ENCODE measurements at places on chromosomes 16 and 17.

- DNase-seq, result no peak
Measured at GRCh38 chr17:66751771-66752170, 83.1 kb upstream of the CACNG5 start.

DNA sequence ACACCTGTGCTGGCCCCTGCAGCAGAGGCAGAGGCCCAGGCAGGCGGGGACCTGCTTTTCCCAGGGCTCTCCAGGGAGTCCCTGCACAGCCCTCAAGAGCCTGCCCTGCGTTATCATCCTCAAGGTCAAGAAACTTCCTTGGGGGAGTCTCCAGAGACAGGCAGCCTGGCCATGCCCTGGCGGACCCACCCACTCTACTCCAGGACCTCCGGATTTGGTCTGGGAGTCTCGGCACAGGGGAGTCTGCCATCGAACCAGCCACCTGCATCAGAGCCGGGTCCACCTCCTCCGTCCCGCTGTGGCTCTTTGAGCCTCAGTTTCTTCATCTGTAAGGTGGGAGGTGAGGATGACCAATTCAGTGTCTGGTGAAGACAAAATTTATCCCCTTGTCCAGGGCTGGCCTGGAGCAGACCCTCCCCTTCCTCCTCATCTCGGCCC is 75.3 kb upstream of the TNRC6C start:
- no peak for DNase-seq

DNA sequence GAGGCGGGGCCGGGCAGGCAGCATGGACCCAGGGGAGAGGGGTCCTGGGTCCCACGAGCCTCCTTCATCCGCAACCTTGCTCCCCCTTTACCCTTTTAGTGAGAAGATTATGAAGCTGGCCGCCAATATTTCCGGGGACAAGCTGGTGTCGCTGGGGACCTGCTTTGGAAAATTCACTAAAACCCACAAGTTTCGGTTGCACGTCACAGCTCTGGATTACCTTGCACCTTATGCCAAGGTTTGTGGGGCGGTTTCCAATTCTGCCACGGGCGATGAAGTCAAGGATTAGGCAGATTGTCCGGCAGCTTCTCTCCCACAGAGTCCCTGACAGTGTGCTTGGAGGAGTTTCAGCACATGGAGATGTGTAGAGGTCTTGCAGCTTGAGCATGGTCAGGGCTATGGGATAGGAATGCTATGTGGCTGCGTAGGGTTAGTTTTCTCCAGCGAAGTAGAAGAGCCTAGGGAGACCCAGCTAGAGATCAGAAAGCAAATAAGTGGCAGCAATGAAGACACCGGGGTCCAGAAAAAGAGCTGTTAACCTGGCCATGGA is 598 bp downstream of the NIP7 start:
- DNase-seq, result no peak

DNA sequence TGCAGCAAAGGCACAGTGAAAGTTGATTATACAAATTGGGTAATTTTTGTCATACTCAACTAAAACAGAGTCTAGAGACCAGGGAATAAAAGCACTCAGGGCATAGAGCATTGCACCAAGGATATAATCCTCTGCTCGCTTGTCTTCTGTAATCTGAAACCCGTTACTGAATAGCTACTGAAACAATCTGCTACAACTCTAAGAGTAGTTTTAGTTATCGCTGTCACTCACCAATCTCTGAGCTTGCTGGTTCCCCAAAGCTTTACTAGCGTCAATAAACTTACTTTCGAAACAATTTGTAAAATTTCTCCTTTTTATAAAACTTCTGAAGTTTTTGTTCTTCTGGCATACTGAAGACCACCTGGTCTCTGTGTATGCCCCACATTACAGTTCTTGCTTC is 22.9 kb upstream of the SLC35G3 start:
- DNase-seq, result no peak

DNA sequence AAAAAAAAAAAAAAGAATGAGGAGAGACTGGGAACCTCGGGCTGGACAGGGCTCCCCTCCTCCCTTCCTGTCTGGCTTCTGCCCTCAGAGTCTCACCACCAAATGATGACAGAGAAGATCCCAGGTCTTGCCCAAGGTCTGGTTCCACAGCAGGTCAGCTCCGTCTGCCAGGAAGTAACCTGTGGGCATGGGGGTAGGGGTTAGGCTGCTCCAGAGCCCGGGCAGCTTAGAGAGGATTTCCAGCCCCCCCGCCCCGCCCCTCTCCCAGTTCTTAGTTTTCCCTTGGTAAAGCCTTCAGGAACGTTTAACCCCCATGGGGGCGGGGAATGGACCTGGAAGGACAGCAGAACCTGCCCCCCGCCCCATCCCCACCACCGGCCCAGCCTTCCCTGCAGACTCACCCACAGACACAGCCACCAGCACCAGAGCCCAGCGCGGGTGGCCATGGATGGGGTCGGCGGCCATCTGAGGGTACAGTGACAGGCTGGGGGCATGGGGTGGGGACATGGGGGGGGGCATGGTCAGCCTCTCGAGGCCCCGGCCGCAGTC is 700 bp downstream of the TLCD2 start:
- DNase-seq, result no peak

DNA sequence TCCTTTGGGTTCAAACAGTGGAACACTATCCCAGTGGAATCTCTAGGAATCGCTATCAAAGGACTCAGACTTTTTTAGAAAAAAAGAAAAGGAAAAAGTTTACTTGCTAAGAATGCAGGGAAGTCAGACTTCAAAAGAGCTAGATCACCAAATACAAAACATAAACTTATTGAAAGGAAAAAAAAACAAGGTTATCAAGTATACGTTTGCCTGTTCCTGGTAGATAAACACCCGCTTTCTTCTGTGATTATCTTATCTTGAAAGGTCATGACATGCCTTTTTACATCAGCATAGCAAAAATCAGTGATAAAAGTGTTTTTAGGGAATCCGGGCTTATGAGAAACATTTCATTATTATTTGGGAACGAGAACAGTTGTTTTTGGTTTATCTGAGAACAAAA is 129.3 kb upstream of the TMEM97 start:
- DNase-seq, result no peak

DNA sequence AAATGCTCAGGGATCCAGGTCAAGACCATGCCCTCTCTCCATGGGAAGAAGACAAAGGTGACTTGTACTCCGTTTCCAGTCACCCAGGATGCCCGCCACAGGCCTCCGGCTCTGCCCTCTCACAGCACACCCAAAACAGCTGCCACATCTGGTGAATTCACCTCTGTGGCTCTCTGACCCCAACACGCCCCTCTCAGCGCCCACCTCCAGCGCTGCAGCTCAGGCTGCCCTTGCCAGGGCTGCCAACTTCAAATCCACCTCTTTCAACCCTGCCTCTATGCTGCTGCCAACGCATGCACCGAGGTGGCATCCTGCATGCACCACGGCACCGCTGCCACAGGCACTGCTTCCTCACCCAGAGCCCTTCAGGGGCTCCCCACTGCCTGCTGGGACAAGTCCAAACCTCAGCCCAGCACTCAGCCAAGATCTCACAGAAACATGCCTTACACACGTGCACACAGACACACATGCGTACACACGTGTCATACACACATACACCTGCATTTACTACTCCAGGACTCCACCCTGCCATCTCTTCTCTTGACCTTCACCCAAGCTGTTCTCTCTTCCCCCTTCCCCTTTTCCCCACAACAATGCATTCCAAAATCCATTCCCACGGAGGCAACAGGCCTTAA is 7.5 kb downstream of the HID1 start:
- no peak for DNase-seq

GRCh38 chr17:8555062-8555461 is 75.5 kb downstream of the MYH10 start:
- DNase-seq, result no peak

DNA sequence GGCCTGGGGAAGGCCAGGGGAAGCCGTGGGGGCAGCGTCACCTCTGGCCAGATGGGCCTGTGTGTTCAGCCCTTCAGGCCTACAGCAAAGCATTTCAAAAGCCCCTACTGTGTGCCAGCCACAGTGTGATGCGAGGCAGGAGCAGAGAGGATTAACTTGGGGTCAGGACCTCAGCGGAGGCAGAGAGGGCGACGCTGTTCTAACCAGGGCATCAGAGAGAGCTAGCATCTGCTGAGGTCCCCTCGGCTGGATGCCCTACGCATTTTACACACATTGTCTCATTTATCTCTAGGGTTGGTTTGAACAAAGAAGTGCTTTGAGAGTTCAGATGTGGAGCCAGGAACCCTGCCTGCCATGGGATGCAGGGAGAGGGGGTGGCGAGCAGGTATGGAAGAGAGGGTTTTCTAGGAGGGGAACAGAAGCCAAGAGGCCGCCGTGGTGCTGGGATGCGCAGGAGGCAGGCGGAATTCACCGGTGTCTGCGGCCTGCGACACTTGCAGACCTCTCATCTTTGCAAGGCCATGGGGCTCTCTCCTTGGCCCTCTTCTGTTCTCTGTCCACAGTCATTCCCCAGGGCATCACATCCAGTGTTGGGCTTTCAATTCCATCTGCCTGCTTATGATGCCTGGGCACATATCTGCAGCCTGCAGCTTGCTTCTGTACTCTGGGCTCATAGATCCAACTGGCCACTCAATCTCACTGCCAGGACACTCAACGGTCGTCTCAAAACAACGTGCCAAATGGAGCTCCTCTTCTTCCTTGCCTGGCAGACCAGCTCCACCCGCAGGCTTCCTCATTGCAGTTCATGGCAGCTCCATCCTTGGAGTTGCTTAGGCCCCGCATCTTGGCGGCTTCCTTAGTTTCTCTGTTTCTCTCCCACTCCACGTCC is 8.1 kb upstream of the NKD1 start:
- DNase-seq, result no peak

DNA sequence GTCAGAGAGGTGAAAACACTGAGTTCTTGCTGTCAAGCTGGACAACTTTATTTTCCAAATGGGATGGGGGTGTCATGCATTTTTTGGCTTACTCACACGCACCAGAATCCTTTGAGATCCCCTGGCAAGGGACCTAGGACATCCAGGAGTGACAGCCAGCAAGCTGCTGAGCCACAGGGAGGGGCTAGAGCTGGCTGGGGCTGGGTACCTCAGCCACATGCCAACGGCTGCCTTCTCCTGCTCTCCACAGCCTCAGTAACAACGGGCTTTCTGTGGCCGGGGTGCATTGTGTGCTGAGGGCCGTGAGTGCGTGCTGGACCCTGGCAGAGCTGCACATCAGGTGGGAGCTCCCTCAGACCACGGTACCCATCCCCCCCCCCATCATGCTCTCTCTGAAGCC is 47.6 kb downstream of the NLRC5 start:
- no peak for DNase-seq

DNA sequence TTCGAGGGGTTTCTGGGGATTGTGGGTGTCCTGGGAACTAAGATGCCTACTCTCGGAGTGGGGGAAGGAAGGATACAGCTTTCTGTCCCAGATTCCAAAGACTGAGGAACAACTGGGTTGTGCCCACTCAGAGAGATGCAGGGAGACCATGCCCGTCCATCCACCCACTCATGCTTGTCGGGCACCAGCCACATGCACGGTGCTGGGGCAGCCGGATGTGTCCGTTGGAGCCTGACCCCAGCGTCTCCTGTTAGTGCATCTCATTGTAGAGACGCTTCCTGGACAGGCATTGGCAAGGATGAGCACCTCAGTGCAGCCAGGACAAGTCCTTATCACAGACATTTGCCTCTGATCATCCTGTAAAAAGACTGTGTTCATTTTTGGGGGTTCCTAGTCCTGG is 58.1 kb downstream of the METRNL start:
- no peak for DNase-seq

- DNase-seq, result no peak
Measured at GRCh38 chr17:59439741-59440211, 108.3 kb downstream of the YPEL2 start.

DNA sequence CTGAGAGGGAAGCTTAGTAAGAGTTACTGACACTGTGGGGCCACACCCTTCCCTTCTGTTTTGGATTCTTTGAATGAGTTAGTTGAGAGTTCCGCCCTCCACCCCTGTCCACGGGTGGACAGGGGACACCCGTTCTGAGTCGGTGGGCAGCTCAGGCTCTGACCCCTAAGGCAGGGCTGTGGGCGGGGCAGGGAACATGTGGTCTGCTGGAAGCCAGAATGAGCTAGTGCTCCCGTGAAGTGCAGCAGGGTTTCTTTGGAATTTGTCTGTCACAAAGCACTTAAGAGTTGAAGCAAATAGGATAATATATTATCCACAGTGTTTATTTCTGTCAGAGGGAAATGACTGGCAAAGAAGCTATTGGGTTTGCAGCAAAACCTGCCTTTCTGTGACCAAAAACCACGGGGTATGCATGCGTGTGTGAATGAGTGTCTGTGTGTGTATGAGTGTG is 90.1 kb downstream of the CLEC16A start:
- no peak for DNase-seq

- DNase-seq, result no peak
Measured at GRCh38 chr17:37017404-37017803, 68.7 kb downstream of the AATF start.

DNA sequence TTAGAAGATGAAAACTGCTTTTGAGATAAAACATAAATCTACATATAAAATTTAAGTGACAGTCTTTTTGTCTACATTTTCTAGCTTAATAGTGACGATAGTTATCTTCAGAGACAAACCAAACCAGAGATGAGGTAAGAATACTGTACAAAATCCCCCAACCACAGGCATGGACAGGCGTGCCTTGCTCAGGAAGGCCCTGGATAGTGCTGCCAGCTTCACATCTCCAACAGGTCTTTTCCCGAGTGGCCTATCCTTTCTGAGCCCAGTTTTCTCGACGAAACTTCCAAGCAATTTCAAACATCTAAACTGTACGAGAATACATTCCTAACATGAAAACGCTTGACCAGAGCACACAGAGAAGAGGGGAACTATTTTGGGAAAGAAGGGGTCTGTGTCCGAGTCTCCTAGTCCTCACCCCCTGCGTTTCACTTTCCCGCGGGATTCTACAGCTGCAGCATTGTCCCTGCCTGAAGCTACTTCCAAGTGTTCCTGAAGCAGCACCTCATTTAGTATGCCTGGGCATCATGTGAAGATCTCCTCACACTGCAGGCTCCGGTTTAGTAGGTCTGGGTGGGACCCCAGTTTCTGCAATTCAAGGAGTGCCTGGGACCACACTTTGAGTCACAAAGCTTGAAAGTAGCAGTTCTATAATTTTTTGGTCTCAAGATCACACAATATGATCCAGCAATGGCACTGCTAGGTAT is 37.8 kb downstream of the GNA13 start:
- no peak for DNase-seq

GRCh38 chr17:66190738-66191592 is 968 bp downstream of the CEP112 start:
- DNase-seq, result peak; percentile 45

GRCh38 chr17:50051082-50051576 is 4.8 kb upstream of the ITGA3 start:
- peak; percentile 99 for DNase-seq

DNA sequence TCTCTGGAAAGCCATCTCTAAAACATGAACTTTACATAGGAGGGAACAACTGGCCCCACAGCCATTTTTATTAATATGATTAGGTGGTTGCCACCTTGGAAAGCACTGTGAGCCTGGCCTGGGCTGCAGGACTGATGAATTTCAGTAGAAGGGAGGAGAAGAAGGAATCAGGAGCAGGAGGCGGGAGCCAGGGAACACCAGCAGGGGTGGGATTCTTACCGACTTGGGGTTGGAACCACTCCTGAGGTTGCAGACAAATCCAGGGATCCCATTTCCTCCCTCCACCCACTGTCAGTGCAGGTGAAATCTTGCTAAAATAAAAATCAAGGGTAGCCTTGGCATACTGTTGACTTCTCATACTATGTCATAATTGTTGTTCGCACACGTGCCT is 16.9 kb upstream of the MAP3K14 start:
- no peak for DNase-seq

GRCh38 chr17:44747566-44747965 is 11.2 kb upstream of the ADAM11 start:
- DNase-seq, result no peak
